ENCODE measurements at places on chromosomes 6 and 20. TPM values are rescaled to one million over a fixed set of nuclear protein-coding genes. Genes with fewer than 3 reads are reported as not detected.

DNA sequence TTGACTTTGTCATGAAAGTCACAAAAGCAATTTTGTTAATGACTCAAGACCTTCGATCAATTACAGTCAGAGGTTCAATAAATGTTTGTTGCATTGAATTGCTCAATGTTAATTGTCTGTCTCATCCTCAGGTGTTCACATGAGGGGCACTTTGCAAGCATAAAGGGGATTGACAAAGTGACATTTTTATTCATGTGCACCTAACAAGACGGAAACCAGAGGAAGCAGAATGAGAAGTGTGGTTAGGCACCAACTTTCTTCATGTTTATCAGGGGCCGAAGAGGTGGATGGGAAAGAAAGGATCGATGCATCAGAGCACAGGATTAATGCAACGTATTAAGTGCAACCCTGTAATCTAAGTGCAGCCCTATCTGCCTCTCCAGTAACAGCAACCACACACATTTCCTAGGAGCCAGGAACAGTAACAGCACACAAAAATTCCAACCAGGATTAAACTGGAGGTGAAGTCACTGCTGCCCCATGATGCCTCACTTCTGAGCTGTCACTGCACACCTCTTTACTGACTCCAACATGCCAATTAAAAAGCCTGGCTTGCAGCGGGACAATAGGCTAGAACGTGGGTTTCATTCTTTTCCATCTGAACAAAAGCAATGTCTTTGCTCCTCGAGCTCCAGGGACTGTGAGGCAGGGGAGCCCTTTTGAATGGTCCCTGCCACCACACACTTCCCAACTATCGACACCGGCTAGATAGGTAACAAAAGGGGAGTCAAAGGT is 262.7 kb downstream of the CD83 start:
- DNase-seq = no peak

RIPPLY2 gene
- not detected for total RNA-seq

BPIFB2 gene
- not detected for total RNA-seq

DNA sequence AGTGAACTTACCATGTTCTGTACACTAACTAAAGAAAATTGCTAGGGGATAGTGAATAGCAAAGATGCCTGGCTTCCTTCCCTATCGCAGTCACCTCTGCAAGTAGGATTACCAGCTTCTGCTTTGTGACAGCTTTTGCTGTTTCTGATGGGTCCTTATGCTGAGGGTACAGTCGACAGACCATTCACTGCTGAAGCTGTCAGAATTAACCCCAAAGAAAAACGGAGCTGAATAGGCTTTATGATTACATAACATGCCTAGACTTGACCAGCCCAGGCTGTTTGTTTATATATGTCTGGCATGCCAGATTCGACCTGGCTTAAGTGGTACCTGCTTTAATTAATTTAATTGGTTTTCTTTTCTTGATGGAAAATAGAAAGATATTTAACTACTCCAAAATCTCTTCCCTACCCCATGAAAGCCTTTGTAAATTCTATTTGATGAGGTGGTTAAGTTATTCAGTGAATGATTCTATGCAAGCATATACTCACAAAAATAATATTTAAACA is 21.7 kb upstream of the PRELID3B start:
- no peak for DNase-seq

- peak; percentile 56 for DNase-seq
These were observed 80.3 kb downstream of the ZDHHC14 start for GRCh38 chr6:157461000-157461915.

GRCh38 chr6:85449388-85449817 is 480 bp upstream of the NT5E start:
- DNase-seq = no peak

LGSN gene
- not detected for total RNA-seq

DNA sequence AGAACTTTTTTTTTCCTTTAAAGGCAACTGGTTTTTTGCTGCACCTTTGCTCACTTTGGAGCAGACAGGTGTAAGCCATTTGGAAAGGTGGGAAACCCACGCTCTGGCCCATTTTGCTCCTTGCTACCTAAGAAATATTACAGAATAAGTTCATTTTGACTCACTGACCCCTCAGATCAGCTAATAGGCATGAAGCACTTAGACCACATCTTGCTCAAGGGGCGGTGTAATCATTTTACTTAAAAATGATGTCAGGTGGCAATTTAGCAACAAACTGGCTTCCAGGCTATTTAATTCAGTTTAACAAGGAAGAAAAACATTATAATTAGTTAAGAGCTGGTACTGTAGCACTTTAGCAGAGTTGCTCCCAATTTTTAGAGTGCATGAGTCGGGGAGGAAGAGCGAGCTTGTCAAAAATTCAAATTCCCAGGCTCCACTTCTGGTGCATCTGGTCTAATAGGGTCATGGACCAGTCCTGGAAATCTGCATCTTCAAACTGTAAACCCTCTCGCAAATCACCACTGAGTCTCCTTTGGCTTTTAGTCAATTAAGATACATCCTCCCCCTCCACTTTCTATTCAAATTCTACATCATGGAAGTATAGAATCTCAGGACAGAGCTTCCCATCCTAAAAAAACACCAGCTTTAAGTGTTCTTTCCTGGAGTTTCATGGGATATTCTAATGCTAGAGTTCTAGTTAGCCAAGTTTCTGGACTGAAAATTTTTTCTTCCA is 38.2 kb downstream of the JAG1 start:
- DNase-seq = no peak

GRCh38 chr6:111105578-111105977 is 18.3 kb downstream of the SLC16A10 start:
- peak; percentile 58 for DNase-seq

GRCh38 chr20:16615199-16615598 is 42.0 kb upstream of the KIF16B start:
- no peak for DNase-seq

GRCh38 chr20:24786111-24786495 is 163.0 kb upstream of the CST7 start:
- no peak for DNase-seq

DNA sequence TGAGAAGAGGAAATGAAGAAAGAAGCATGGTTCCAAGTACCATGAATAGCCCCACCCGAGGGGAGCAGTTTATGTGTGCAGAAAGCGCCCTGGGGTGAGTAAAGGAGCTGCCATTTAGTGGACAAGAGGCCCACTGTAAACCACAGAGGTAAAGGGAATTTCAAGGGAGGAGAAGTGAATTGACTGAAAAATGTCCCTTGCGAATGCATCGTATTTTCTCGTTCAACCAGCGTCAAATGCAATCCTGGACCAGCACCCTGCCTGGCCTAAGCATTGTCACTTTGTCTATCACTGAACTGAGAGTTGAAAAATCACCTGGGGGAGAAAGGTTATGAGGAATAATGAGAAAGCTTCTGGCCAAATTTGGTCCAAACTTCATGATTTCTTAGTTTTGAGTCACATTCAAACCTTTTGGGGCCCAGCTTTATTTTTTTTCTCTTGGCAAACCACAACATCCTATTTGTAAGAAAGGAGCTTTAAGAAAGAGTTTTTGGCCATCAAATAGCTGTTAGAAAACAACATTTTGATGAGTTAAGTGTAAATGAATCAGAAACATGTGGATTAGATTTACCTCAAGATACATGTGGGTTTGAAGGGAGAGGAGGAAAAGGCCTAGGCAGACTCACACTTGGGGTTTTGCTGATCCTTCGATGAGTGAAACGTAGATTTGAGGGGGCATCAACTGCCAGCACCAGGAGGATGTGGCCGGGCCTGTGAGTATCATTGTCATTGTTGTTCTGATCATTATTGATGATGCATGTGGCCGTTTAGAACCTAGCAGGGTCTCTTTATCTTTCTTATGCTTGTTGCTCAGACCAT is 214.0 kb downstream of the CLIC5 start:
- no peak for DNase-seq

- no peak for DNase-seq
These were observed 234.4 kb downstream of the SIM1 start for GRCh38 chr6:100230115-100230952.

DNA sequence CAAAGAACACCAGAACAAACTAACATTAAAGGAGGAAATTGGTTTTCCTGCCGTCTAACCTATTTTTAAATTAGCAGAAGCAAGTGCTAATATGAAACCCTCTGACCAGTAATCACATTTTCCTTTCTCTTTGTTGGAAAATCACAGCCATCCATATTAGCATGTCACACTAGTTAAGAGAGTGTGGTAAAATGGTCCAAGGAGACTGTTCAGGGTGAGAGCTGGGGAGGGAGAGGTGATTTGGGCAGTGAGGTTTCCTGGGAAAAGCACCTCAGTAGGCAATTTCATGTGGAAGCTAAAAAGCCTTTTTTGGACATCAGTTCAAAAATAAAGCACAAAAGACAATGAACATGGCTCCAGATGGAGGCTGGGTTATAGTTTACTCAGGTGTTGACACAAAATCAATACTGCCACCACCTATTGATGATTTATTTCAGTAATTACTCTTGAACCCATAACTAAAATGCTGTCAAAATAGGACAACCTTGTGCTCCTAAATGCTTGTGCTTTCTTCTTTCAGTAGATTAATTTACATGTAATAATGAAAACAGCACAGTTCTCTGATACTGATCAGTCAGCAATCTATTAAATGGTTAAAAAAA is 333.2 kb downstream of the SAMD5 start:
- DNase-seq = no peak

DNA sequence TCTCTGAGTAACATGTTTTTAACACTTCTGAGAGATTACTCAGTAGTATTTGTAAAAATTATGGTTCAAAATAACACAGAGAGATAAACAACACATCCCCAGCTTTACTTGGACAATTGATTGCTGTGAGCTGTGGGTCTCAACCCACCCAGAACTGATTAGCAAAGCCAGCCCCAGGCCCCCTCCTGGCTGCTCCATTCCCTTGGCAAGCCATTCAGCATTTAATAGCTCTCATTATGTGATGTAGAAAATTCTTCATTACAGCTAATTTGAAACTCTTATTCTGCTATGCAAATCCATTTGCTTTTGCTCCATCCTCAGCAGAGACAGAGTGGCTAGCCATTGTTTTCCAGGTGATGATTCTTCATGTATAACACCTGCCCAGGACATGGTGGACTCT is 16.6 kb upstream of the SIRT5 start:
- no peak for DNase-seq

- no peak for DNase-seq
These were observed 14.3 kb upstream of the RBM39 start for GRCh38 chr20:35756404-35756803.

DNA sequence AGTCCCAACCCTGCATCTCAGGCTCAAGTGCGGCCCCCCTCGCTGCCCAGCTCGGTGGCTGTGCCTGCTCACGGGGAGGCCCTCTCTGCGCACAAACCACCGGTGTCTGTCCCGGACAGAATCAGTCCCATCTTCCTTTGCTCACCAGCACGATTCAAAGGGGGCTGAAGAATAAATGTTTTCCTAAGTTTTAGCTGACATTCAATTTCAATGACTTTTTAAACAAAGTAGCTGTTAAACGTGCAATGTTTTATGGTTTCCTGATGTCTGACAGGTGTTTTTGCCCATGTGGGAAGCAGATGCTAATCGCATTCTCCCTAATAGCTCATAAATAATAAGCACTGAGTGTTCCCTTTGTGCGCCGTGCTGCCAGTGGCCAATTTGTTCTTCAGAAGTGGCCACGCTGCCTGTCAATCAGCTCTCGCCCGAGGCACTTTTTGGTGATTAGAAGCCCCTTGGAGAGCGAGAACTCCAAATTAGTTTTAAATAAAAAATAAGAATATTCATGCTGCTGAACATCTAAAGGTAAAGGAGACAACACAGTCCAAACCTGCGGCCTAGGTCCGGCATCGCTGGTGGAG is 26.3 kb downstream of the BHLHE23 start:
- DNase-seq = no peak
